Naive B cell (primary cell): ENCODE measurements at places on chromosomes 7 and 10.

DNA sequence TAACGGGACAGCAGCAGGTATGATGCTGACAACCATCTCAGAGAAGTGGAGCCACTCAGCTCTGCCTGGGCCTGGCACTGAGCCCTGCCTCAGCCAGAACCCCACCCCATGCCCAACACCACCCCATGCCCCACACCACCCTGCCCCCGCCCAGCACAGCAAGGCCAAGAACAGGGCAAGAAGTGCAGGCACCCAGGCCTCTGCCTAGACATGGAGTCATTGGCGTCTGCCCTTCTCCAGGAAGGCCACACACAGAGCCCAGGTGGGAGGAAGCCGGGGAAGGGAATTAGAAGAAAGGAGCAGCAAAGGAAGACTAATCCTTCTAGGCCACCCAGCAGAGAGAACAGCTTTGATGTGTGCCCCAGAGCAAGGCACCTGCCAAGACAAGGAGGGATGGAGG, 18.9 kb downstream of the CAMK2G start:
- DNase-seq, result no peak

GRCh38 chr7:127578036-127578684, 7.2 kb downstream of the GCC1 start:
- DNase-seq, result no peak

DNA sequence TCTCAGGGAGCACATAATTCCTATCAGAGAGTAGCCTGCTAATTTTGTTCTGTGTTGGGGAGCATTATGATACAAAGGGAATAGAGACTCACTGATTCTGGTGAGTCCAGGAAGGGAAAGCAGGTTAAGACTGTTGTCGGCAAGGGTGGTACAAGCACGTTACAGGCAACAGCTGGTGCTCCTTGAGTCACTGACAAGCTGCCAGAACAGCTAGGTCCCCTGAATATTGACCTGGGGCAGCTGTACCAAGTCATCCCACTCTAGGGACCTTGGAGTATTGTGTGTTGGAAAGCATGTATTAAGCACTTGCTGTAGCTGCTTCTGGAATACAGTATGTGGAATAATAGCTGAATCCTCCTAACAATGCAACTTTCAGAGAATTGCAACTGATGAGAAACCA, 37.0 kb upstream of the GLCCI1 start:
- DNase-seq, result no peak

GRCh38 chr10:45438466-45439090, 64.6 kb downstream of the ALOX5 start:
- no peak for DNase-seq

GRCh38 chr7:139829025-139829774, at the start of gene TBXAS1:
Gene TBXAS1, plus strand, starts transcription at chr7:139829264. Its CDS starts 127 bp downstream, at chr7:139829391.
- DNase-seq, result peak; percentile 45

GRCh38 chr7:157668221-157668883, 331.5 kb downstream of the DNAJB6 start:
- no peak for DNase-seq

DNA sequence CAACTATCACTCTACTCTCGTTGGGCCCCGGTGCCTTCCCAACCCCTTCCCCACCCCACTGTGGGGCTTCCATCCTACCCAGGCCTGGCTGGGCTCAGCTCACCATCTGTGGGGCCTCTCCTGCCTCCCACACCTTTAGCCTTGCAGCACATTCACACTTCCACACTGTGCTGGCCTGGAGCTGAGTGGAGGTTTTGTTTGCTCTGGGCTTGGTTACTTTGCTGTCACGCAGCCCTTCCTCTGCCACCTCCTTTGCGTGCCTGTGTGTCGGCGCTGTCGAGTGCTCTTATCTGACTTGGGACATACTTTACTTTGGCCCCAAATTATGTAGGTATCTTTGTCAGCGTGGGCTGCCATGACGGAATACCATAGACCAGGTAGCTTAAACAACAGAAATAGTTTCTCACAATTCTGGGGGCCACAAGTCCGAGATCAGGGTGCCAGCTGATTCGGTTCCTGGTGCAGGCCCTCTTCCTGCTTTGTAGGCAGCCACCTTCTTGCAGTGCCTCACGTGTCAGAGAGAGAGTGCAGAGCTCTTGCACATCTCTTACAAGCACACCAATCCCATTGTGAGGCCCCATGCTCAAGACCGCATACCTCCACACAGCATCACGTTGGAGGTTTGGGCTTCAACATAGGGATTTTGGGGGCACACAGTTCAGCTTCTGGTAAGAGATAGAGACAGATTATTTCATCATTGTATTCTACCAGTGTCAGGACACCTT, 89.0 kb downstream of the CUL1 start:
- no peak for DNase-seq

DNA sequence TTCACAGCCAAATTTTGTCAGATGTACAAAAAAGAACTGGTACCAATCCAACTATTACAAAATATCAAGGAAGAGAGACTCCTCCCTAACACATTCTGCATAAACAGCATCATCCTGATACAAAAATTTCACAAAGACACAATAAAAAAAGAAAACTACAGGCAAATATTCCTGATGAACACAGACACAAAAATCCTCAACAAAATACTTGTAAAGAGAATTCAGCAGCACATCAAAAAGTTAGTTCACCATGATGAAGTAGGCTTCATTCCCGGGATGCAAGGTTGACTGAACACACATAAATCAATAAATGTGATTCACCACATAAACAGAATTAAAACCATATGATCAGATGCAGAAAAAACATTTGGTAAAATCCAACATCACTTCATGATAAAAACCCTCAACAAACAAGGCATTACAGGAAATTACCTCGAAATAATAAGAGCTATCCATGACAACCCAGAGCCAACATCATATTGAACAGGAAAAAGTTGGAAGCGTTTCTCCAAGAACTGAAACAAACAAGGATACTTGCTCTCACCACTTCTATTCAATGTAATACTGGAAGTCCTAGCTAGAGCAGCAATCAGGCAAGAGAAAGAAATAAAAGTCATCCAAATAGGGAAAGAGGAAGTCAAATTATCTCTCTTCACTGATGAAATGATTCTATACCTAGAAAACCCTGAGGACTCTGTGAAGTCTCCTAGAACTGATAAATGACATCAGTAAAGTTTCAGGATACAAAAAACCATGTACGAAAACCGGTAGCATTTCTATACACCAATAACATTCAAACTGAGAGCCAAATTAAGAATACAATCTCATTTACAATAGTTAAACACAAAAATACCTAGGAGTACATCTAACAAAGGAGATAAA, 223.1 kb downstream of the REEP3 start:
- DNase-seq, result no peak

DNA sequence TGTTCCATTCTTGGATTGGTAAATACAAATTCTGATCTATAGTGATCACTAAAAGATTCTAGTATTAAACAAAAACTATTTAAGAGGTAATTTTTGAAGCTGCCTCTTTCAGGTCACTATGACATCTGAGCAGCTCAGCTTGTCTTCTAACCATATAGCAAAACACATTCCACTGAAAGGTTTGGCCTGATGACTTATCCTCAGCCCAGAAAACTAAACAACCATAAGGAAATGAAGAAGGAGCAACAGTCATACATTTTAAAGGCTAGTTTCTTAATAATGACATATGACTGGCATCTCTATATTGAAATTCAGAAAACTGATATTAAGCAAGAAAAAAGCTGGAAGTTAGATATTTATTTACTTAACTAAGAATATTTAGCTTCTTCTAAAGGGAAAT, 24.6 kb downstream of the NT5C2 start:
- no peak for DNase-seq

DNA sequence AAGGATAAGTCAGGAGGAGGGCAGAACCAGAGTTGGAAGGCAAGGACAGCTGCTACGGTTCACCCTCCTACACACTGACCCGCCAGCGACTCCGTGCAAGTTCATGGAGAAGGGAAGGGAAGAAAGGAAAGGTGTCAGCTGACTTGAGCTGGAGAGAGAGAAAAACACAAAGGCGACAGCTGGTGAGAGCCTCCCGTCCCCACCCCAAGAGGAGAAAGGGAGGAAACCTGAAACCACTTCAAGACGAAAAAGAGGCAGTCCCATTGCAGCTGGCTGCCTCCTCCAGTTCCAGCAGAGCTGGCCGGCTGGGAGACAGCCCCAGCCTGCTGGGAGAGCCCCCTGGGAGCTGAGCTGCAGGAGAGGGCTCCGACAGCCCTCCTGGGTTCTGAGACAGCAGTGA, 75.2 kb downstream of the PARD3 start:
- no peak for DNase-seq

- DNase-seq, result no peak
Observed at GRCh38 chr10:23557777-23558176, 118.9 kb downstream of the OTUD1 start.

GRCh38 chr7:39432368-39432767, 133.8 kb upstream of the YAE1 start:
- no peak for DNase-seq

DNA sequence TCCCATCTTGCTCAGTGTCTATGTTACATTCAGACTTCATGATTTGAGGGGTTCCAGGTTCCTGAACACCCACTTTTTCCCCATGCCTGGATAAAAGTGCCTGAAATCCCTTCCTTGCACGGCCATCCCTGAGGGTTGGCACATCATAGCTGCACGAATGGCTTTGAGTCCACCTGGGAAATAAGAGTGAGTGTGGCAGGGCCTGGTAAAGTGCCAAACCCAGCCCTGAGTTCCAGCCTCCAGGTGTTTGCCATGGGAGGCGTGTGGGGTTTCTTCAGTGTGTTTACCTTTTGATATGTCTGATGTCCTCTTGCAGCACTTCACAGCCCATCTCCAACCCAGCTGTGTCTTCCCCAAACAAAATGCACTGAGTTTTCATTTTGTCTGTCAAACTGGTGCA, 145.7 kb downstream of the PAXIP1 start:
- DNase-seq, result no peak

- DNase-seq, result no peak
Observed at GRCh38 chr10:71799608-71800453, 26.5 kb upstream of the VSIR start.

DNA sequence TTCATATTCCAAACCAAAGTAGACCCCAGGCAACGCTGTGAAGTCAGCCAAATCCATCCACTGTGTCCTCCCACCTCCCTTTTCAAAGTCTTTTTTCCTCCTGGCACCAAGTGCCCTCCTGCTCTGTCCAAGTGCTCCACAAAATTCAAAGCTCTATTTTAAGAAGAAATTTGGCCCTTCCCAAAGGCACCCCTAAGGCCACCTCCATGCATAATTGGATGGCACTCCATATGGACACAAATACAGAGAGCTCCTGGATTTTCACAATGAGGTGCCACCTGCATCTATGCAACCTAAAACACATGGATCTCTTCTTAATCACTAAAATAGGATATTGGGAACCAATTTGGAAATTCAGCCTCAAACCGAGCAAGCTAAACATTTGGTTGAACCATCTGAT, 121.6 kb downstream of the RELN start:
- DNase-seq, result no peak

DNA sequence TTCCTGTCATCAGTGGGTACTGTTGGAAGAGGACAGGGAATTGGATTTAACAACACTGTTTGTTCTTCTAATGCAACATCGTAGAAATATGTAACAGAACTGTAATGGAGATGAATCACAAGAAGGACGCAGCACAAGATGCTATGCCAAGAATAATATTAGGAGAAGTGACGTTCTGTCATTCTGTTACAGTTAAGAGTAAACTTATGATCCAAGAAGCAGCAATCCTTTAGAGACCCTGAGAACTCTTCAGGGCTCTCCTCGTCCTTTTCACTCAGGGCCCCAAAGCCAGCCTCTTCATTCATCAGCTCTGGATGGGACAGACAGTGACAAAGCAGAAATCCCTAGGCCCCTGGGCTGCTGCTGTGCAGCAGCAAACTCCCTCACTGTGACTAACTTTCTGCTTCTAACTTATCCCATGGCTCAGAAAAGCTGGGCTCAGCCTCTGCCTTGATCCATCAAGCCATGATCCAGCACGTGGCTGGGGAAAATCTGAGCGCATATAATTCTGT, 8.7 kb upstream of the IL6 start:
- DNase-seq, result no peak

- DNase-seq, result no peak
Observed at GRCh38 chr10:132642732-132643008, 105.1 kb downstream of the INPP5A start.

DNA sequence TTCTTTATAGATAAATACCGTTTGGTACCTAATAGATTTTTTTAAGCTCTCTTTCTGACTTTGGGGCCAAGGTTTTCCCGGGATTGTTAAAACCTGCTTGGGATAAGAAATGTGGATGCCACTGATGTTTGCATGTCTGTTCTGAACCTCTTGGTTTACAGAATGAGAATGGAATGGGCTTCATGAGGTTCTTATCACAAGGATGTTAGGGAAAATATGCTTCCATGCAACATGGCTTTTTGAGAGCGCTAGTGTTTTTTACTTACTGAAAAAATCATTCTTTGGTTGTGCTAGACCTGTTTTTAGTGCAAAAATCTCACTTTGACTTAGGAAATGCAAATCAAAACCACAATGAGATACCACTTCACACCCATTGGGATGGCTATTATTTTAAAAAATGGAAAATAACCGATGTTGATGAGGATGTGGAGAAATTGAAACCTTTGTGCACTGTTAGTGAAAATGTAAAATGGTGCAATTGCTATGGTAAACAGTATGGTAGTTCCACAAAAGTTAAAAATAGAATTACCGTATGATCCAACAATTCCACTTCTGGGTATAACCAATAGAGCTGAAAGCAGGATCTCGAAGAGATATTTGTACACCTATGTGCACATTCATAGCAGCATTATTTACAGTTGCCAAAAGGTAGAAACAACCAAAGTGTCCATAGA, 38.9 kb downstream of the TSPAN14 start:
- no peak for DNase-seq

GRCh38 chr7:102101111-102101551, 185.5 kb upstream of the SH2B2 start:
- DNase-seq, result no peak

- no peak for DNase-seq
Observed at GRCh38 chr7:151717415-151717814, 159.5 kb downstream of the PRKAG2 start.

GRCh38 chr7:101232141-101232850, 5.3 kb downstream of the CLDN15 start:
- DNase-seq, result no peak

GRCh38 chr7:149715476-149715875, 57.9 kb downstream of the ZNF467 start:
- DNase-seq, result no peak

DNA sequence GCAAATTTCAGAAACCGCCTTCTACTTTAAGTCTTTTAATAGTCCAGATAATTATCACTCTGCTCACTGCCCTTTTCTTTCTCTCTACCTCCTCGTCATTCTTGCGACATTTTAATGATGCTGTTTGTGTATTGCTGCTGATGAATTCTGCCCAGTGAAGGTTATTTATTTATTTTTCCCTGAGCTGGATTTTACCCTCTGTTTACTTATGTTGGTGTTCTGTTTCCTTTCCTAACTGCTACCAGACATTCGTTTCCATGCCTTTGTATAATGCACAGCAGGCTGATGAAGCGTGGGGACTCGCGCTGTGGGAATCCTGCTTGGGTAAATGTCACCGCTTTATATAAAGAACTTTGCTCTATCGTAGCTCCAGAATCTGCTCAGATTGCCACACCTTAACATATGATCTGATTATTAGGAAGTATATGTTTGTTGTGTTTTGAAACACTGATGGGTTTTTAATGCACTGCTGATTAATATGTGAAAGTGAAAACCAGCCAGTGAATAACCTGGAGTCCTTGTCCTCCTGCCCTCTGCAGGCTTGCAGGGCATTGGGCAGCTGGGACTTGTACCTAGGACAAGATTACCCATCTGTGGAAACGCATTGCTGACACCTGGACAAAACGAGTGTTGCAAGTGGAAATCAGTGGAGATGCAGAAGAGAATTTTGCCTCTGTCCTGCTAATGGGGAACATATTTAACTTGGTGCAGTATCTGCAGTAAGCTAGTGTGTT, 291.5 kb downstream of the SDK1 start:
- DNase-seq, result no peak

- DNase-seq, result peak; percentile 6
Observed at GRCh38 chr7:77199013-77199966, at the start of gene FGL2. Gene FGL2, minus strand, starts transcription at chr7:77199819. Its CDS starts 26 bp downstream, at chr7:77199793.

GRCh38 chr7:153641199-153641598, 411.0 kb upstream of the DPP6 start:
- no peak for DNase-seq
